ENCODE measurements at places on chromosomes 12 and 14. TPM values are rescaled to one million over a fixed set of nuclear protein-coding genes. Genes with fewer than 3 reads are reported as not detected.

DNA sequence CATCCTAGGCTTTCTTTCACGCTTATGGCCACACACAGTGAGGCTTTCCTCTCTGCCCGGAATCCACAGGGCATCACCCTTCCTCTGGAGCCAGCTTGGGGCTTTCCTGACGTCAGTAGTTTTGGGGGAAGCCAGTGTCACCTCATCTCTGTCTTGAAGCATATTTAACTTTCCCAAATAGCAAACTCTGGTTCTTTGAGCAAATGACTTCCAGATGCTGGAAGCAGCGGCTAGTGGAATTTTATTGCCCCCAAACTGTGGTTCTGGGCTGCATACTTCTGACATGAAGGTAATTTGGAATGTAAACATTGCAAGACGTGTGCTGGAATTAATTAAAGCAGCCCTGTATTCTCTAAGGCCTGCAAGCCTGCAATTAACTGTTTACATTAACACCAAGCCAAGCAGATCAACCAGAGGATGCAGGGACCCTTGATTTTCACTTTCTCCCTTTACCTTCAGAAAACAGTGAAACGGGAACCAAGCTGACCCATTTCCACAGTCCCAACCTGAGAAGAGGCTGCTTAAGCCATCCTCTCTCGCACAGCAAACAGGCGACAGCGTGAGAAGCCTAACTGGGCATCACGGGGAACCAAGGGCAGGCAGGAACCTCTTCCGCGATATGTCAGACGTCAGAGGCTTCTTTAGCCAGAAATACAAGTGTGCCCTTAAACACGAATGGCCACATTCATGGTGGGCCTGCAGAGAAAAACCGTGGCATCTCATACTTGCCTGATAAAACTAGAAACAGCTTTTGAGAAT lies 258.4 kb downstream of the CACNA1C start:
- no peak for DNase-seq

- no peak for DNase-seq
Measured at GRCh38 chr12:1343422-1343821, 251.0 kb downstream of the FBXL14 start.

- no peak for DNase-seq
Measured at GRCh38 chr12:51012570-51013236, 13.5 kb downstream of the SLC11A2 start.

- DNase-seq: no peak
Measured at GRCh38 chr12:34205401-34205800, 183.1 kb downstream of the ALG10 start.

GRCh38 chr12:51528852-51529650 lies 62.0 kb upstream of the SCN8A start:
- no peak for DNase-seq

GRCh38 chr14:94494085-94494484 lies 15.2 kb downstream of the SERPINA12 start:
- DNase-seq: no peak

- no peak for DNase-seq
Measured at GRCh38 chr12:31363416-31363809, 37.5 kb upstream of the SINHCAF start.

GRCh38 chr12:27208414-27208750 lies 35.7 kb upstream of the STK38L start:
- no peak for DNase-seq

DNA sequence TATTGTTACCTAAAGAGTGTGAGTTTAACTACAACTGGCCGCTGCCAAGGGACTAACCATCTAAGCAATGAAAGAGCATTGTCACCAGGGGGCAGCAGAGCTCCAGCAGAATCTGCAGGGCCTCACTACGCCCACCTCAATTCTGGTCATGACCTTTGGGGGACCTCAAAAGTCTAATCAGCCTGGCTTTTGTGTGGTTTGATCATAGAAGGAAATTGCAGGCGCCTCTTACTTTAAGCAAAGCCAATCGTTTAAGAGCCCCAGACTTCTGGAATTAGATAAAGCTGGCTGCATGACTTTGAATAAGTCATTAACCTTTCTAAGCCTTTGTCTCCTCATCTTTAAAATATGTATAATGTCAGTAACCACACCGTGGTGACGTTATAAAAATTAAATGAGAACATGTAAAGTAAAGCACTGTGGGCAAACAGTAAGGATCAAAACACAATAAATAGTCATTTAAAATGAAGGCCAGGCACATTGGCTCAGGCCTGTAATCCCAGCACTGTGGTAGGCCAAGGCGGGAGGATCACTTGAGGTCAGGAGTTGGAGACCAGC lies 58.6 kb downstream of the TBX3 start:
- DNase-seq: no peak

DNA sequence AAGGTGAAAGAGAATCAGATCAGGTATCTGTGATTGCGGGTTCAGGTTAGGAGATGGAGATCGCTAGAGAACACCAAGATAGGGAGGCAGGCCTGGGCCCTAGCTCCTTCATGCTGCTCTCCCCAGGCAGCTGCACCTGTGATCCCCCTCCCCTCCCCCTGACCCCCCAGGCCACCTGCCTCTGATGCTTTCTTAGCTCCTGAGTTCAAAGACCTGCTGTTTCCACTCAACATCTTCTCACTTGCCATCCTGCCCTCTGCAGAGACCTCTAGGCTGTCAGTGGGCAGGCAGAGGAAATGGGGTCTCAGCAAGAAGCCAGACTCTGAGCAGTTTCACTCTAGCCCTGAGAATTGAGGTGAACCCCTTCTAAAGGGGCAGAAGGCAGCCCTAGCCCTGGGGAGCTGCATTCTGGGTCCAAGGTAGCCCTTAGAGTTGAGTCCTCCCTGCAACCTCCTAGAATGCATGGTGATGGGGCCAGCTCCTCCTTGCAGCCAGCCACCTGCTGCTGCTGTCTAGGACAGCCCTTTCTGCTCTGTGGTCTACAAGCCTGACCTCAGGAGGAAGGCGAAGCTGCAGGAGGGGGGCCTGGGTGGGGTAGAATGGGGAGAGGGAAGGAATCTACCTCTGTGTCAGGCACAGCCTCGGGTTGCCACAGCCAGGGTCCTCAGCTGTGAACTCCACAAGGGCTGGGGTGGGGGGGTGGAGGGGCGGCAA lies 6.4 kb upstream of the SLC48A1 start:
- no peak for DNase-seq

DNA sequence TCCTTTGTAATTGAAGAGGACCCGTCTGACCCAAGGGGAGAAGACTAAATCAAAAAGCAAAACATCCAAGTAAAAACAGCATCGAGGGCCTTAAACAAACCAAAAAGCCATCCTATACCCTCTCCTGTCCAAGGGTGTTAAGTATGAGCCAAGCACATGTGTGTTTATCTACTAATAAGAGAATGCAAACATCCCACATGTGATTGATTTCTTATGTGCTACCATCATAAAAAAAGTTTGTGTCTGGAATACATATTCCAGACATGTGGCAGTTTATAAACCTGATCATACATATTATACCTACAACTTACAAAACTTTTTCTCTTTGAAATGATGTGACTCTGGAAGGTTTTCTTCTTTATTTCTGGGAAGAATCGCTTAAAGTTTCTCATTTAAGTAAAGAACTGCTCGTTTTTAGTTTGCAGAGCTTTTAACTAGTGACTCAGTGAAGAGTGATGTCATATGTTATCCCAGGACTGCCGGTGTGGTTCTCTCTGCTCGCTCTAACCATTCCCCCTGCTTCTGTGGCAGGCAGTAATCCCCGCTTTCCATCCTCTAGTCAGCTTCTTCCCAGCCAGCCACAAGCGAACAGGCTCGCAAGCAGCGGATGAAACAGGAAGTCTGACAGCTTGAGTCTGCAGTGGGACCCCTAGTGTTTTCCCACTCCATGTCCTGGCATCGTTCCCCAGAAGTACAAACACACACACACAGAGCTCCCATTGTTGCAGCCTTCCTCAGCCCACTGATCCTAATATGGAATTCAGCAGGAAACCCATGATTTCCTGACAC lies 431 bp upstream of the RHOJ start:
- DNase-seq: no peak

- DNase-seq: no peak
Measured at GRCh38 chr12:101759396-101760047, 20.3 kb upstream of the SYCP3 start.

- DNase-seq: no peak
Measured at GRCh38 chr12:67514502-67514901, 134.0 kb upstream of the DYRK2 start.

DNA sequence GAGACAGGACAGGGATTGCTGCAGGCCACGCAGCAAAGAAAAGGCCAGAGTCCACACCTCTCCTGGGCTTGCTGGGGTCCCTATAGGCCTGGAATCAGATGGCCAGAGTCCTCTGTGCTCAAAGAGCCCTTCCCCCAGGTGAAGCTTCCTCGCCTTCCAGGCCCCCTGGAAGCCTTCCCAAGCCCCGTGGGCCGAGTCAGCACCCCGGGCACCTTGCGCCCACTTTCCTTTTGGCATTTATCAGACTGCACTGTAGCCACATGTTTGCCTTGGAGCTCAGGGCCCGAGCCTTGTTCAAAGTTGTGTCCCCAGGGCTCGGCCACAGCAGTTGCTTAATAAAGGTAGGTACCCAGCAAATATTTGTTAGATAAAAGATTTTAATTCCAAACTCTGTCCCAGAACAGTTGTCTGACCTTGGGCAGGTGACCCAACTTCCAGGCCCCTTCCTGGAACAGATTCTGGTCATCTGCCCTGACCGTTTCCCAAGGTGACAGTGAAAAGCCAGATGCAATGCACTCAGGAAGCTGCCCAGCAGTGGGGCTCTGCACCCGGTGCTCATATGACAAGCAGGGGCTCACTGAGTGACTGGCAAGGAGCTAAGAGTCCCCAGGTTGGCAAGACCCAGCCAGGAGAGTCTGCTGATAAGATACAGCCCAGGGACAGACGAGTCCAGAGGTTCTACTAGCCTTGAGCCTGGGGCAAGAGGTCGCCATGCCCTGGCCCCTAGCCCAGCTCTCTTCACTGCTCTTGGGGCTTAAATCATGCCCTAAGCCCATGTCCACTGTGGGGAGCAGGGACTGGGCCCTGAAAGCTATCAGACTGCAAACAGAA lies 81.2 kb downstream of the PITPNM2 start:
- DNase-seq: no peak

- DNase-seq: no peak
Measured at GRCh38 chr12:47725893-47726292, 603 bp upstream of the ENDOU start.

GRCh38 chr12:79422060-79422812 lies 268.5 kb downstream of the PAWR start:
- DNase-seq: no peak

DNA sequence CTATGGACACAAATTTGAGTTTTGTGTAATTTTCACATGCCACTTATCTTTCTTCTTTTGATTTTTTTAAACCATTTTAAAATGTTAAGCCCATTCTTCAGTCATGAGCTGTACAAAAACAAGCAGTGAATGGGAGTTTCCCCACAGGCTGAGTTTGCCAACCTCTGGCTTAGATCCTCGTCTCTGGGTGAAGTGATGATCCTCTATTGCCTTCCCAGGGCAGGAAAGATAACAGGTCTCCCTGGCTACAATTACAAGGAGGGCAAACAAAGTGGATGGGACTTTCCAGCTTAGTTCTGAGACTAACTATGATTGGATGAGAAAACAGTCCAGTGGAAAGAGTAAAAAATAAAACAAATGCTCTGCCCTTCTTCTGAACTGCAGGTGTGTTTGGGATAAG lies 203.7 kb downstream of the SPTSSA start:
- DNase-seq: no peak

DNA sequence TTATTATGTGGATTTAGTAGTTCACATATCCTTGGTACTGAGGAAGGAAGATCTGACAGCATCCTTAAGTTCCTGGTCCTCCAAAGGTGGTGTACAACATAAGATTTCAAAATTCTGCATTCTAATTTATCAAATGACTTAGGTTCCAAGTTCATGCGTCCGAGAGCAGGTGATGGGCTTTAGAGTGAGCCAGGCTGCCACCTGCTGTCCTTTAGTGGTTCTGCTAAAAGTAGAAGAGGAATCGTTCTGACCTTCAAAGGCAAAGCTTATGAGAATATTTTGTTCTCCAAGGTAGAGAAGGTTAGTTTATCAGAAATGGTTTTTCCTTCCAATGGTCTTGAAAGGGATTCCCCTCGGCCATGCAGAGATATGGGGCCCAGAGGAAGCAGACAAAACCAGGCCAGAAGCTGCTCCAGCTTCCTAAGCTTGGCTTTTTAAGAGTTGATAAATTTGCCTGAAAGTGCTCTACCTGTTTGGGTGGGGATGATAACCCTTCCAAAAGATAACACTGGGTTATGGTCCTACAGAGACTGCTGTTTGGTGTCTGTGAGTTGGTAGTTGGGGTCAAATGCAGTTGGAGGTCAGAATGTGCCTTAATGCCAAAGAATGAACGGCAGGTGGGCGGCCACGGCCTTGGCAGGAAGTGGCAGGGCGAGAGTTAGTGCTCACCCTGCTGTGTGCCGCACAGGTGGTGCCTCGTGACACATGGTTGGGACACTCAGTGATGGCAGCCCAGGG lies 29.1 kb upstream of the LRTM2 start:
- peak; percentile 30 for DNase-seq

GRCh38 chr12:102551186-102551585 lies 70.8 kb upstream of the IGF1 start:
- no peak for DNase-seq

DNA sequence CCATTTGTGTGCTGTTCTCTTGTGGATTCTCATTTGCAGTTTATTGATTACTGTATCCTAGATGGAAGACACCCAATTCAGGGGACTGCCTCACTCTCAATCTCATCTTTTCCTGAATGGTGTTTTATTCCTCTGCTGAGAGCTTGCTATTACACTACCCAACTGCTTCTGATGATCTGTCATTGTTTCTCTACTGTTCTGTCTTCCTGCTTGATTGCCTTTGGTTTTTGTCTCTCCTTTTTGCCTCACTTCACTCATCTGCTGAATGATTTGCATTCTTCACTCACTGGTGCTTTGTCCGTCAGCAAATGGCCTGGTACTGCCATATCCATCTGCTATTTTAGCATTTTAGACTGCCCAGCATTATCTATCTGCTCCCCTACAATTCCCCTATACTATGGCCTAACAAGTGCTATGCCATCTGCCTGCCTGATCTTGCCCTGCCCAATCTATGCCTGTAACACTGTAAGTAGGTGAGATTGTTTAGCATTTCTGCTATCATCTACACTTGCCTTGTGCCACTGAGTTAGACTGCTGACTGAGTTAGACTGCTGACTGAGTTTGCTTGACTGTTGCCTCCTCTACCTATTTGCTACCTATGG lies 335.1 kb downstream of the GPHN start:
- DNase-seq: no peak

The EFS gene
- 0.08 TPM for total RNA-seq

The CNTN1 gene
- 0.19 TPM for total RNA-seq

The CAPZA3 gene
- not detected for total RNA-seq

The CLEC2A gene
- not detected for total RNA-seq

The KRT74 gene
- not detected for total RNA-seq

The TUNAR gene
- total RNA-seq: not detected

The STON2 gene
- total RNA-seq: 0.29 TPM

The KCNC2 gene
- not detected for total RNA-seq

The FOXN4 gene
- total RNA-seq: not detected

The NPAS3 gene
- not detected for total RNA-seq

The IRF2BPL gene
- 33.3 TPM for total RNA-seq

The CLEC4C gene
- 3.8 TPM for total RNA-seq

The BDKRB2 gene
- not detected for total RNA-seq

The GALNT8 gene
- 0.56 TPM for total RNA-seq

The GPR84 gene
- total RNA-seq: 4.0 TPM

The EPYC gene
- total RNA-seq: not detected

The RNF10 gene
- total RNA-seq: 118 TPM

The CFAP251 gene
- total RNA-seq: 0.85 TPM

The KLHL33 gene
- 0.08 TPM for total RNA-seq

The VRTN gene
- 0.31 TPM for total RNA-seq
